ENCODE measurements at places on chromosomes 2 and 18.

- DNase-seq = no peak
Observed at GRCh38 chr18:48751727-48752468, 198.9 kb downstream of the SMAD7 start.

GRCh38 chr18:24094561-24094960, 44.3 kb upstream of the CABYR start:
- peak; percentile 7 for DNase-seq

- no peak for DNase-seq
Observed at GRCh38 chr2:167353605-167354280, 465.5 kb downstream of the XIRP2 start.

- DNase-seq = no peak
Observed at GRCh38 chr18:40555914-40556313, 1399.1 kb upstream of the PIK3C3 start.

GRCh38 chr2:234661175-234661574, 164.3 kb upstream of the ARL4C start:
- DNase-seq = no peak

- DNase-seq = no peak
Observed at GRCh38 chr2:108377401-108377800, 353 bp upstream of the SULT1C4 start.

DNA sequence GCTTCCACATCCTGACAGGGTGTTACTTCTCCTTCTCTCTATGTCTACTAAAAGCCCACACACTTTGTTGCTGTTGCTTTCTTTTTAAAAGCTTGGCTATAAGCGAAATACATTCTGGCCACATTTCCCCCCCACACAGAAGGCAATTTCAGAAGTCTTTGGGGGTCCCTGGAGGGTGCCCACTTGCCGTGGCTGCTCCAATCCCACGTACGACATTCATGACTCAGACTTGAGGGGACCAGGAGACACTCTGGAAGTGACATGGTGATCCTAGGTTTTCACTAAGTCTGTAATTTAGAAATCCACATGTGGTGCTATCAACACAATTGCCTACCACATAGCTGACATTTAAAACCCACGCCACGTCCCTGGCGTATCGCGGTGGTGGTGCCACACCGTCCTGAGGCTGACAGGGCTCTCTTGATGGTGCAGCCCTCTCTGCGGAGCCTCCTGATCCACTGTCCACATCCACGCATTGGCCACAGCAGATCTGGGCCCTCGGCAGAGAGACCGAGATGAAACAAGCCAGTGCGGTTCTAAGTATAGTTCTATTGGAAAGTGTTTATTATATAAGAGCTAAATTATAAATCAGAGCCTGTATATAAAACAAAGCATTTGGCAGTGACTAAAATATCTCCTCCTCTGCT, 42.4 kb downstream of the CYP27C1 start:
- no peak for DNase-seq

- peak; percentile 0 for DNase-seq
Observed at GRCh38 chr2:216151313-216152025, 42.3 kb downstream of the XRCC5 start.

DNA sequence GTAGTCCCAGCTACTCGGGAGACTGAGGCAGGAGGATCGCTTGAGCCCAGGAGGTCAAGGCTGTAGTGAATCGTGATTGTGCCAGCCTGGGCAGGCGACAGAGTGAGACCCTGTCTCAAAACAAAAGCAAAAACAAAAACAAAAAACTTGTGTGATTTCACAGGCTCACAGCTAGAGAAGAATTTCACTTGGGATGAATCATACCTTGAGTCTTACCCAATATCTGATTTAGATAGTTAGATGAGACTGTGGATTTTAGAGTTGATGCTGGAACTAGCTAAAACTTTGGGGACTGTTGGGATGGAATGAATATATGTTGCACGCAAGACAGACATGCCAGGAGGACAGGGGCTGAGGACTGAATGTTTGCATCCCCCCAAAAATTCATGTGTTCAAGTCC, 4.4 kb downstream of the ANKRD29 start:
- no peak for DNase-seq

DNA sequence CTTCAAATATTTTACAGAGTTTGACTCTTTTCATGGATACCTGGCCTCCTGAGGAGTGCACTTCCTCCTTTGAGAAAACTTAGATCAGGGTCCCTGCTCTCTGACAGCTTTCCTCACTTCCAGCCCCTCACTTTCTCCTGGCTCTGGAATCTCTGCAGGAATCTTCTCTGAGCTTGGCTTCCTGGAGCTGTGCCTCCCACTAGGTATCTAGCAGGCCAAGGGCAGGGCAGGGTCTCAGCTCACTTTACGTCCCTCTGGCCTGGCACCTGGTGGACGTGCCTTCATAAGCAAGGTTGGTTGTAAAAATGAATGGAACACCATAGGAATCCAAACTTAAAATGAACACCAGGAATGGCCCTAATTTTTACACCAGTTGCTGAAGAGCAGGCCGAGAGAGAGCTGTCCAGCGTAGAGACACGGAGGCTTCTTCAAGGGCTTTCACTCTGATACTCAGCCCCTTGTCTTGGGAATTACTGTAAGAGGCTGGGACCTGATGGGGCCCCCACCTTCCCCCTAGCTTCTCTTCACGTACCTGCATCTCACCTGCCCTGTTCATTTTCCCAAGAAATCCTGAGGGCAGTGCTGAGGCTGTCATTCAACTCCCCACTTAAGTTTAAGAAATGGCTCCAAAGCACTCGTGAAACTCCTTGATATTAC, 426.9 kb upstream of the ID2 start:
- DNase-seq = no peak

DNA sequence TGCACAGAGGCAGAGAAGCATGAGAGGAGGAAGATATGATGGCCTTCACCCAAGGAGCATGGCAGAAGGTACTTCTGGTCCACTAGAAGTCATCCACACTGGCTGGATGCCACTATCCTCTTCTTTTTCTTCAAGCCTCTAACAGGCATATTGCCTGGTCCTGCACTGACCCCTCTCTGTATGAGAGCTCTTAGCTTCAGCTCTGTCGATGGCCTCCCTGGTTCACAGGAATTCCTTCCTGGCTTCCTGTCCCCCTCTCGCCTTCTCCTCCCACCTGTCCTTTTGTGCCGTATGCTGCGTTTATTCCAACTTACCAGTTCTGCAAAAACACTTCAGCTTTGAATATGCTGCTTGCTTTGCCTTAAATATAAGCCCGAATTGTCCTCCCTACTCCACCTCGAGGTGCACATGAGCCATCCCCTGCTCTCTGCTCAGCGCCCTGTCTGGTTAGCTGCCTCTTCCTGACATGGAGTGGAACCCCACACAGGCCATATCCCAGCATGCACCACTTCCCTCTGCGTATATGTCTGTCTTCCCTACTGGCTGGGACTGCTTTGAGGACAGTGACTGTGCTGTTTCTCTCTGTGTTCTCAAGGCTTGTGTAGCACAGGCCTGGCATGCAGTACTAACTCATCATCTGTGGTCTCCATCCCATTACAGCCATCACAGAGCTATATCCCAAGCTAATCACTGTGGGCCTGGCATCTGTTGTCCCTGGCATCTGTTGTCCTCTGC, 474.9 kb downstream of the EIPR1 start:
- no peak for DNase-seq

- DNase-seq = no peak
Observed at GRCh38 chr18:33711514-33711913, 133.5 kb downstream of the ASXL3 start.

DNA sequence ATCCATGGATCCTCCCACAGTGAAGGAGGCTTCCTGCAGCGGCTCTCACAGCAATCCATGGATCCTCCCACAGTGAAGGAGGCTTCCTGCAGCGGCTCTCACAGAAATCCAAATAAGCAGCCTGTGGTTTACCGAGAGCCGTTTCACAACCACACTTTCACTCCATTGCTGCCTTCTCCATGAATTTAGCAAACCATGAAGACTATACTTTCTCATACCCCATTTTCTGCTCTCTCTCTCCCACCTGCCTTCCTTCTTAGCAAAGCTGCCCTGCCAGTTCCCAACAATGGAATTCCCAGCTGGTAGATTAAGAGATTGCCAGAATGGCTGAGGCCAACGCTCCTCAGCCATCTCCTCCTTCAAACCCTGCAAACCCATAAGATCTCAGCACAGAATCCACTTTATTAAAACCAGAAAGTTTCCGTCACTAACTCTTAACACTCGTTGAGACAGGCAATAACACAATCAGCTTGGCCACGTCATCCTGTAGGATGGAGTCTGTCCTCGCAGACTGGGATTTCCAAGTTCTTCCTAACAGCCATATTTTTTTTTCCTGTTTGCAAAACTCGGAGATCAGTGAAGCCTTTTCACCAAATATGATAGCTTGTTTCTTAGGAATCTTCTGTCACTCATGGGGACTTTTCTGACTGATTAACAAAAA, 162.2 kb downstream of the PXDN start:
- no peak for DNase-seq

DNA sequence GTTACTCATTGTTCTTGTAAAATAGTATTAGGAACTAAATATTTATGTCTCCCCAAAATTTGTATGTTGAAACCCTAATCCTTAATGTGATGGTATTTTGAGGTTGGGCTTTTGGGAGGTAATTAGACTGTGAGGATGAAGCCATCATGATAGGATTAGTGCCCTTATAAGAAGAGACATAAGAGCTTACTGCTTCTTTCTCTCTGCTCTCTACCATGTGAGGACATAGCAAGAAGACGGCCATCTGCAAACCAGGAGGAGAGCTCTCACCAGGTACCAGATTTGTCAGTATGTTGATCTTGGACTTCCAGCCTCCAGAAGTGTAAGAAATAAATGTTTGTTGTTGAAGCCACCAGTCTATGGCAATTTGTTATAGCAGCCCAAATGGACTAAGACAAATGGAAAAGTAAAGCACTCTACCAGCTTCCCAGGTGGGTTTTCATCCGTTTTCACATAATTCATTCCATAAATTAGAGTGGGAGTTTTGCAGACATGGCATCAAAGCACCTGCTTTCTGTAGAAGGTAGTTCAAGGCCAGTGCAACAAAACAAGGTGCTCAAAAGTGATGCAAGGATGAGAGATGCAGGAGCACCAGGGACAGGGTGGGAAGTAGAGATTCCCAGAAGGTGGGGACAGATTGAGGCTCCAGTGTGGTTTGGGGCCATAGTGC, 70.7 kb downstream of the MYCN start:
- no peak for DNase-seq

GRCh38 chr18:77001979-77002378, 130.6 kb downstream of the MBP start:
- no peak for DNase-seq

DNA sequence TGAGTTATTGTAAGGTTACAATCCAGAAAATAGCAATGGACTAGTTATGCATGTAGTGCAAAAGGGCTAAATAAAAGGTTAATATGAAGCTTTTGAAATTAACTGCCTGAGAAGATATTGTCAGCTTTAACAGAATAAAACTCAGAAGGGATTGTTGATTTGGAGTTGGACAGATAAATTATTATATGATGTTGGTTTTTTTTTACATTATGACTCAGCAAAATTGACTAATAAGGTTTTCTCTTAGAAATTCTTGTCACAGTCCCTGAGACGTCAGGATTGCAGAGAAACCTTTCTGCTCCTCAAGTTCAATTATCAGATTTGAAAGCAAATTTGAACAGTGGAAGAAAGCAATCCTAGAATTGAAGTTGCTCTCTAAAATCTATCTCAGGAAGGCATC, 946.9 kb downstream of the CBLN2 start:
- no peak for DNase-seq

- DNase-seq = peak; percentile 98
Observed at GRCh38 chr2:64852771-64853241, 136.4 kb upstream of the SLC1A4 start.

GRCh38 chr18:21733011-21733410, 7.6 kb upstream of the MIB1 start:
- DNase-seq = no peak

- no peak for DNase-seq
Observed at GRCh38 chr18:34985963-34986362, 55.2 kb upstream of the MAPRE2 start.

DNA sequence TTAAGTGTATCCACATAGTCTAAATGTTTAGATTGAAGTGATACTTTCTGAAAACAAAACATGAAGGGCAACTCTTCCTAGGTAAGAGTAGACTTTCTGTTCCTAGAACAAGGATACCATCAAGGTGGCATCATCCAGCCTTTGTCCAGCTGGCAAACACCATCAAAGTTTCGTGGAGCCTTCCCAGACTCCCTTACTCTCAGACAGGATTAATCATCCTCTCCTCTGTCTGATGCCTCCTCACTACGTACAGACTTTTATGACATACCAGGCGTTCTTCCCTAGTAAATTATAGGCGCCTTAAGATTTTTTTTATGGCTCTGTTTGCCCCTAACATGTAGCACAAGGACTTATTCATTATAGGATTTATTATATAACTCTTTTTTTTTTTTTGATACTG, 29.4 kb upstream of the ASNSD1 start:
- no peak for DNase-seq

GRCh38 chr2:25756536-25756935, 83.2 kb upstream of the DTNB start:
- peak; percentile 83 for DNase-seq

Data from Kasumi-1 (cell line).